Esophagus squamous epithelium (tissue), 5 donors: ENCODE measurements at places on chromosomes 2 and 18. TPM values are rescaled to one million over a fixed set of nuclear protein-coding genes. Genes with fewer than 3 reads are reported as not detected.

SERPINB2 gene
- 138 TPM for total RNA-seq

SFTPB gene
- total RNA-seq, result not detected

AMER3 gene
- total RNA-seq, result not detected

FBXO48 gene
- 0.61 TPM for total RNA-seq

PIEZO2 gene
- total RNA-seq, result 2.5 TPM

DYSF gene
- total RNA-seq, result 5.5 TPM

MYO3B gene
- total RNA-seq, result 0.18 TPM

IL1RL1 gene
- 4.1 TPM for total RNA-seq

SPATA3 gene
- total RNA-seq, result not detected

CD207 gene
- total RNA-seq, result not detected

ATP8B1 gene
- total RNA-seq, result 37.8 TPM

CERKL gene
- total RNA-seq, result not detected

TCF23 gene
- total RNA-seq, result not detected

DES gene
- total RNA-seq, result 327 TPM

SETBP1 gene
- 7.7 TPM for total RNA-seq

MTX2 gene
- 28.4 TPM for total RNA-seq

GYPC gene
- total RNA-seq, result 4.1 TPM

CD8B2 gene
- not detected for total RNA-seq

CRYBA2 gene
- total RNA-seq, result not detected

TEX261 gene
- 26.9 TPM for total RNA-seq

TMEM214 gene
- total RNA-seq, result 15.7 TPM

ICA1L gene
- 0.87 TPM for total RNA-seq

METTL8 gene
- total RNA-seq, result 51.4 TPM

DAW1 gene
- 1.4 TPM for total RNA-seq

OBSL1 gene
- 7.0 TPM for total RNA-seq

RGPD4 gene
- not detected for total RNA-seq

CPLX4 gene
- total RNA-seq, result not detected

AQP12A gene
- total RNA-seq, result not detected

SP9 gene
- total RNA-seq, result not detected

IL36A gene
- 54.9 TPM for total RNA-seq

TLX2 gene
- total RNA-seq, result not detected

ACADL gene
- total RNA-seq, result 0.56 TPM
